ENCODE measurements at places on chromosomes 5 and 9.
A peak's percentile ranks its signal among the peaks of the same experiment; 100 is the strongest.

DNA sequence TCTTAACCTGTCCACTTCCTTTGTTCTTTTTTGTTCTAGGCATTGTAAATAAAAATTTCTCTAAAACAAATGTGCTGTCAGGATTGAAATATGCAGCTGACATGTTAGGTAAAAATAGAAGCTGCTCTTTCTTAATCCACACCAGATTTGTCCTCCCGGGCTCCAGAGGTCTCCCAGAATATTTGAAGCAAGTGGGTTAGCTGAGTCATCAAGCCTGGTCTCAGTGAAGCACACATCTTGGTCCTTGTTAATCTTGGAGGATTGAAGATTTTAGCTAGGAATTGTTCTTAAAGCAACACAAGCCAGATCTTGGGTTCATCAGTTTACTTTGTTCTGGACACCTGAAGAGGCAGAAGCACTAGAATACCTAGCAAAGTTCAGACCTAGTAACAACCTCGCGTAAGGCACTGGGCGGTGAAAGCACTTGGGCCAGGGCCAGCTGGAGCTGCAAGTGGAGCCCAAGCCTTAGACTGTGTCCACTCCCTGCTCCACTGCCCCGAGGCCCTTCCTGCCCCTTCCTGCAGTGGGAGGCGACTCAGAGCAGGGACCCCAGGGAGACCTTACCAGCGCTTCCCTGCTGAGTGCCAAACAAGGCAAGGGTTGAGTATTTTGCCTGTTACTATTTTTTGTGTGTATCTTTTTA, 36.5 kb downstream of the HABP4 start:
- no peak overlapping the region for H3K4me3 ChIP-seq
- H3K36me3 ChIP-seq: peaks cover 4% of the 10 kb centered on the region
- H3K27me3 ChIP-seq: no peaks in the 10 kb centered on the region
- H3K4me1 ChIP-seq: peaks cover 6% of the 10 kb centered on the region
- H3K27ac ChIP-seq: peak overlapping the region; percentile 33

GRCh38 chr9:37002413-37003217, 31.5 kb downstream of the PAX5 start:
- peaks cover 37% of the 10 kb centered on the region for H3K27me3 ChIP-seq
- H3K4me1 ChIP-seq: peaks cover 2% of the 10 kb centered on the region
- DNase-seq: no peak

DNA sequence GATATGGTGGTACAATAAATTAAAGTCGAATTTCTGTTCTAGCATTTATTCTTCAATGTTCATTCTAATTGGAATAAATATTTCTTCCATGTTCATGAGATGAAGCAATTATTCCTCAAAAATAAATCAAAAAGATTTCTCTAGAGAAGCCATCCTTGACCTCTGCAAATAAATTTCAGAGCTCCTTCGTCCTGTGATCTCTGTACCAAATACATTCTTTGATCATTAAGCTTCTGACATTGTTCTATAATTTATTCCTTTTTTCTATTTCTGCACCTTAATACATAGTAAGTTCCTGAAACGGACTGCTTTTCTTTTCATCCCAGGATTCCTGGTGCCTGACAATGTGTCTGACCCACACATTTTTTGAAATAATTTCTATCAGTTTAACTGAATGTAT, 1039.3 kb upstream of the TYRP1 start:
- no peak overlapping the region for H3K27ac ChIP-seq
- DNase-seq: no peak
- H3K36me3 ChIP-seq: no peaks in the 10 kb centered on the region
- H3K27me3 ChIP-seq: no peaks in the 10 kb centered on the region
- no peak overlapping the region for H3K4me3 ChIP-seq
- no peaks in the 10 kb centered on the region for H3K4me1 ChIP-seq

- H3K27ac ChIP-seq: no peak overlapping the region
- no peaks in the 10 kb centered on the region for H3K36me3 ChIP-seq
- no peaks in the 10 kb centered on the region for H3K27me3 ChIP-seq
- H3K4me1 ChIP-seq: no peaks in the 10 kb centered on the region
- H3K4me3 ChIP-seq: no peak overlapping the region
These were observed 12.0 kb downstream of the NIPSNAP3B start for GRCh38 chr9:104775976-104776375.

- H3K27ac ChIP-seq: peak overlapping the region; percentile 98
- peaks cover 9% of the 10 kb centered on the region for H3K36me3 ChIP-seq
- no peaks in the 10 kb centered on the region for H3K27me3 ChIP-seq
These were observed 542 bp upstream of the TRIM52 start for GRCh38 chr5:181261320-181262049.

- no peaks in the 10 kb centered on the region for H3K27me3 ChIP-seq
These were observed 9.0 kb downstream of the SLC36A1 start for GRCh38 chr5:151456321-151456940.

DNA sequence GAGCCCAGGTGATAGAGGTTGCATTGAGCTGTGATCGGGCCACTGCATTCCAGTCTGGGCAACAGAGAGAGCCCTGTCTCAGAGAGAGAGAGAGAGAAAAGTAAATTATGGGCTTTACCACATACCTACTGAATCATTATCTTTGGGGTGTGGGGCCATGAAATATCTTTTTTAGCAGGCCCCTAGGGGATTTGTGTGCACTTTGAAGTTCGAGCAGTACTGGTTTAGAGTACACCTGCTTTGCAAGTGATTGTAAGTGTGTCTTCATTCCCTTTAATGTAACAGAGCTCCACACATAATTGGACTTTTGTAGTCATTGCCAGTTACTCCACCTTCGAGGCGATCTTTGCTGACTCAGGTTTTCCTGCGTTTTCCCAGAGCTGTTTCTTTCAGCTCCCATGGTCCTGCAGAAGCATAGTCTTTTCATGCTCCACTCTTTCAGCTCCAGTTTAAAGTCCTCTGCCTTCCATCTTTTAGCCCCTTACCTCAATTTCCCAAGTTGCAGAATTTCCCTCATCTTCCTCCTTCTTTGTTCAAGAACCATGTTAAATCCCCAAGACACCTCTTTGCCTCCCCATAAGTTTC, 24.0 kb upstream of the FRMPD1 start:
- no peaks in the 10 kb centered on the region for H3K4me1 ChIP-seq
- H3K36me3 ChIP-seq: no peaks in the 10 kb centered on the region
- DNase-seq: no peak
- H3K4me3 ChIP-seq: no peak overlapping the region
- no peak overlapping the region for H3K27ac ChIP-seq

GRCh38 chr5:143102411-143102810, 301.1 kb downstream of the NR3C1 start:
- no peak overlapping the region for H3K4me3 ChIP-seq
- no peaks in the 10 kb centered on the region for H3K4me1 ChIP-seq
- H3K27me3 ChIP-seq: no peaks in the 10 kb centered on the region
- no peak overlapping the region for H3K27ac ChIP-seq

DNA sequence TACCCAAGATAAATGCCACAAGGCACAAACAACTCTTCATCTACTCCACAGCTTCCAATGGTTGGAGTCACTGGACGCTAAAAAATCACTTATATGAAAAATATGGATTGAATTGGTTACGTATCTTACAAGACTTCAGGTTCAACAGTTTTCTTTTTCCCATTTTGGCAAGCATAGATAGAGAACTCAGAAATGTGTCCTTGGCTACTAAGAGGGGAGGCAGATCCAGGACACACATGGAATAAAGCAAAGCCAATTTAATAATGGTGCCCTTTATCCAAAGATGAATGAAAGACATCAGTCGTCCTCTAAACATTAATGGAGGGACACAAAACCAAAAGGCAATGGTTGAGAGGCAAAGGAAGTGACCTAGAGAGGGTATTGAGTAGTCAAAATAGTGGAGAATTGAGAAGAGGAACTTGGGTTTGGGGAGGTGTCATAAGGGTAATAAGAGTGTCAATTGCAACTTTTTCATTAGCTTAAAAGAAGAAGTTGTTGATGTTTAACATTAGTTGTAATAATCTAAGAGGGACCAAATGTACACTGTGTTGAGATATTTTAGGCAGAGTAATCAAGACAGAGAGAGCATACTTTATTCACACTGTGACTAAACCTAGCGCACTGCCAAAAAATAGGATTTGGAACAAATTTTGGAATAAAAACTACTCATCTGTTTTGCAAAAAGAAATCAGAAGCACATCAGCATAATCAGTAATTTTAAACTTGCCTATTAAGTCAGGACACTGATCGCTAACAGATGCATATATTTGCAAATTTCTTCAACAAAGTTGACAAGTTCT, 308.2 kb downstream of the ARL15 start:
- H3K4me3 ChIP-seq: no peak overlapping the region
- no peak overlapping the region for H3K27ac ChIP-seq
- no peak for DNase-seq
- H3K27me3 ChIP-seq: no peaks in the 10 kb centered on the region

- no peak overlapping the region for H3K4me3 ChIP-seq
- H3K27ac ChIP-seq: no peak overlapping the region
- H3K4me1 ChIP-seq: no peaks in the 10 kb centered on the region
- H3K27me3 ChIP-seq: no peaks in the 10 kb centered on the region
These were observed 164.2 kb upstream of the TARS1 start for GRCh38 chr5:33276628-33276950.

DNA sequence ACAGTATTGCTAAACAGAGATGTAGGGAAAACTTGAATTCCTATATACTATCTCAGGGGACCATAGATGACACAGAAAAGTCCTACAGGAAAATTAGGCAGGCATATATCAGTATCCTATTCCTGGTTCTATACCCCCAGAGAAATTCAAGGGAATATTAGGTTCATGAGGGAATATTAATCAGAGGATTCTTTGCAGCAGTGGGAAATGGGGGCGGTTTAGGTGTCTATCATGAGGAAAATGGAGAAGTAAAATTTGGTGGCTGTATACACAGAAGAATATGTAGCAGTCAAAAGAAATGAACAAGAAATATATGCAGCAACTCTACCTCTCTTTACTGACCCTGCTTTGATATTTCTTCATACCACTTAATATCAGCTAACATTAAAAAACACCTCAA, 20.0 kb downstream of the SPTLC1 start:
- H3K4me1 ChIP-seq: no peaks in the 10 kb centered on the region
- no peak overlapping the region for H3K4me3 ChIP-seq
- peaks cover 4% of the 10 kb centered on the region for H3K36me3 ChIP-seq
- H3K27me3 ChIP-seq: no peaks in the 10 kb centered on the region

- no peak overlapping the region for H3K4me3 ChIP-seq
- H3K27ac ChIP-seq: no peak overlapping the region
- no peaks in the 10 kb centered on the region for H3K36me3 ChIP-seq
- no peaks in the 10 kb centered on the region for H3K27me3 ChIP-seq
- DNase-seq: no peak
These were observed 46.9 kb upstream of the KLF4 start for GRCh38 chr9:107536462-107536861.

- no peaks in the 10 kb centered on the region for H3K27me3 ChIP-seq
- no peaks in the 10 kb centered on the region for H3K4me1 ChIP-seq
- no peak overlapping the region for H3K4me3 ChIP-seq
- H3K36me3 ChIP-seq: no peaks in the 10 kb centered on the region
- no peak for DNase-seq
These were observed 1049.5 kb upstream of the ACO1 start for GRCh38 chr9:31334837-31335528.

GRCh38 chr5:179731791-179732411, 721 bp upstream of the MAML1 start:
- peaks cover 29% of the 10 kb centered on the region for H3K36me3 ChIP-seq
- H3K4me3 ChIP-seq: peak overlapping the region; percentile 66
- no peaks in the 10 kb centered on the region for H3K27me3 ChIP-seq

DNA sequence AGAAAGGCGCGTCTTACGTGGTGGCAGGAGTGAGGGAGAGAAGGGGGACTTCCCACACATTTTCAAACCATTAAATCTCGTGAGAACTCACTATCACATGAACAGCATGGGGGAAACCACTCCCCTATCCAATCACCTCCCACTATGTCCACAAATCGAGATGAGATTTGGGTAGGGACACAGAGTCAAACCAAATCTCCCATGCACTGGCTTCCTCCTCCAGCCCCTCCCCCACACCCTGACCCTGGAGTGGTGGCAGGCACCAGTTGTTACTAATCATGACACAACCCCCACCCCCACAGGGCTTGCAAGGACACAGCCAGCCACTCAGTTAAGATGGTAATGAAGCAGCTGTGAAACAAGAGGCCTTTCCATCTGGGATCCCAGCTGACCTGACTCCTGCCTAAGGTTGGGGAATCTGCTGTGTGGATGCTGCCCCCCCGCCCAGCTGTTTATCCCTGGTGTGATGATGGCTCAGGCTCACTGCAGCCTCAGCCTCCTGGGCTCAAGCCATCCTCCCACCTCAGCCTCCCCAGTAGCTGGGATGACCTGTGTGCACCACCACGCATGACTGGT, 57.1 kb upstream of the FUBP3 start:
- no peak overlapping the region for H3K27ac ChIP-seq
- no peaks in the 10 kb centered on the region for H3K36me3 ChIP-seq
- DNase-seq: no peak
- no peak overlapping the region for H3K4me3 ChIP-seq
- H3K4me1 ChIP-seq: no peaks in the 10 kb centered on the region

DNA sequence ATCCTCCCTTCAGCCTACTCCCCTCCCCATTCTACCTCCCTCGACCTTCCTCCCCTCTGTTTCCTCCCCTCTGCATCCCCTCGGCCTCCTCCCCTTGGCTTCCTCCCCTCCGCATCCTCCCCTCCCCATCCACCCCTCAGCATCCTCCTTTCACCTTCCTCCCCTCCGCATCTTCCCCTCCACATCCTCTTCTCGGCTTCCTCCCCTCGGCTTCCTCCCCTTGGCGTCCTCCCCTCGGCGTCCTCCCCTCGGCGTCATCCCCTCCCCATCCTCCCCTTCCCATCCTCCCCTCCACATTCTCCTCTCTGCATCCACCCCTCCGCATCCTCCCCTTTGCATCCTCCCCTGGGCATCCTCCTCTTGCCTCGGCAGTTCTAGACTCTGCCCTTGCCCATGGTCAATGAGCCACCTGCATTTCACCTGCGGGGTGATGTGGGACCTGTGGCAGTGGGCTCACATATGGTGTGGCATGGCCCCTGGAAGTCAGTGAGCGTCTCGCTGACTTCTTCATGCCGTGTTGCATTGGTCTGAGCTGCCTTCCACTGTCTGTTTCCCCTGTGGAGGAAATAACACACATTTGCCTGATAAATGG, 113.0 kb downstream of the WNK2 start:
- no peak overlapping the region for H3K4me3 ChIP-seq
- no peaks in the 10 kb centered on the region for H3K4me1 ChIP-seq
- peak; percentile 24 for DNase-seq
- H3K27ac ChIP-seq: no peak overlapping the region

Measured in kidney (tissue), 22 donors.